Natural killer cell treated with Interleukin-12 subunit alpha and Interleukin-12 subunit beta and Interleukin-15 and Interleukin-18, amount 100 ng/mL, for 72 hours (primary cell): ENCODE measurements at places on chromosomes 12 and 14.

DNA sequence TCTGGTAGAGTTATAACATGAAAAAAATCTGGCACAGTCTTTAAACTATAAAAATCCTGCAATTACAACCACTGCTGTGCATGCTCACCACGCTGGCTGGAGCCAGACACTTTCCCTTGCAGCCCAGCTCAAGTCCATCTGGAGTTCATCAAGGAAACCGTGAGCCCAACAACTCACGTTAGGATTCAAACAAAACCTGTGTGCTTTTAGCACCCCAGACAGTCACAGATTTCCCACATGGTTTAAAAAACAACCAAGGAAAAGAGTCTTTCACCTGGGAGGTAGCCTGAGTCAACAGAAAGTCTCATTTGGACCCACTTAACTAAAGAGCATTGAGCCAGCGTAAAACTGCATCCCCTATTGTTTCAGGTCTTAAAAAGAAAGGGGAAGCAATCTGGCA, 4.7 kb downstream of the LRIG3 start:
- DNase-seq = no peak

GRCh38 chr14:28870033-28870564, 103.5 kb downstream of the FOXG1 start:
- DNase-seq = no peak

DNA sequence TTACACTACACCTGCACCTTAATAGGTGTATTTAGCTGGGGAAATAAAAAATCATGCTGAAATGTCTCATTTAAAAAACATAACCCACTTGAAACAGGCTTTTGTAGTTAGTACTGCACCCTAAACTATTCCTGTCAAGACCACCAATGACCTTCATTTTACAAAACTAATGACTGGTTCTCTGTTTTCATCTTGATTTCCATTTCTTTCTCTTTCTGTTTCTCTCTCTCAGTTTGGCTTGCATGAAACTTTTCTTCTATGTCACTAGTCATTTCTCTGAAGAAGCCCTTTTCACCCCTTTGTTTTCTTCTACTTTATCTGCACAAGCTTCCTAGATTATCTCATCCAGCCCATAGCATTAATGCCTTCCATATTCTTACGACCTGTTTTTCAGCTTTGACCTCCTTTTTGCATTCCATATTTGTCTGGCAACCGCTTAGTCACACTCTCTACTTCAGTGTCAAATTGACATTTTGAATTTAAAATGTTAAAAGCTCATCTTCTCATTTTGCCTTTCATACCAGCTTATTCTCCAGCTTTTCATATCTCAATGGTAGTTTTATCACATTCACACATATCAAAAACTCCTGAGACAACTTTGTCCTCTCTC, 32.7 kb upstream of the KLRF1 start:
- DNase-seq = no peak

GRCh38 chr14:44945264-44945663, 16.5 kb downstream of the KLHL28 start:
- DNase-seq = no peak

DNA sequence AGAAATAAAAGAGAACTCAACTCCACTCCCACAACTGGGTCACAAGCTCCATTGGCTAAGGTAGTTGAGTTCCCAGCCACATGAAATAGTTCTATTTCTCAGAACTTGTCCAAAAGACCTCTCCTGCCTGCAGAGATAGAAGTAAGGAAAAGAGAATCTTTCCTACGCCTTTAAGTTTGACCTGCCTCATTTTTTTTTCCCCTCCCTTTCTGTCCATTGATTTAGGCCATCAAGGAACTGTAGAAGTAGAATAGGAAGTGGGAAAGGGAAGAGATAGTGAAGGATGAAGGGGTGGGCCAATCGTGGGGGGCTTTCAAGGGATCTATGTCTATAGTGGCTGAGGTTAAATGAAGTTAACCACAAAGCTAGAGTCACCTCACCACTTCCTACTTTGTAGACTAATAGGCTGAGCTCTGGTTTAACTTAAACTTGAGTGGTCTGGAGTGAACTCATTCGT, 13.9 kb upstream of the NUDT4 start:
- DNase-seq = no peak

DNA sequence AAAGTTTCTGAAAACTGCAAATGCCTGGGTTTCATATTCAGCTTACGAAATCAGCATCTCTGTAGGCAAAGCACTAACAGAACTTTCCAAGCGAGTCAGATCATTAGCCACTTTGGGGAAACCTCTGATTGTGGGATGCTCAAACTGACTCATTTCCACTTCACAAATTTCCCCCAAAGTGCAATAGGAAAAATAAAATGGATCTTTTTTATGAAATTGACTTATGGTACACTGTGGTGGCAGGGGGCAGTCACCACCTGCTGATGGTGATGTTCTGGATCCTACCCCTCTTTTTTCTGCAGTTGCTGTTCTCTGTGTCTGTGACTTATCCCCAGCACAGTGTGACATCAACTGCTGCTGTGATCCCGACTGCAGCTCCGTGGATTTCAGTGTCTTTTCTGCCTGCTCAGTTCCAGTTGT, 5.6 kb downstream of the TCTN1 start:
- DNase-seq = peak; percentile 38

- DNase-seq = no peak
Observed at GRCh38 chr14:43005807-43006206, 1399.1 kb downstream of the LRFN5 start.

GRCh38 chr12:3168223-3169221, 91.3 kb downstream of the TSPAN9 start:
- no peak for DNase-seq

GRCh38 chr14:42353315-42353714, 746.6 kb downstream of the LRFN5 start:
- DNase-seq = no peak

GRCh38 chr14:74959596-74960180, 4.3 kb upstream of the PGF start:
- DNase-seq = no peak
